ENCODE measurements at places on chromosomes 6 and 20. TPM values are rescaled to one million over a fixed set of nuclear protein-coding genes. Genes with fewer than 3 reads are reported as not detected.

DNA sequence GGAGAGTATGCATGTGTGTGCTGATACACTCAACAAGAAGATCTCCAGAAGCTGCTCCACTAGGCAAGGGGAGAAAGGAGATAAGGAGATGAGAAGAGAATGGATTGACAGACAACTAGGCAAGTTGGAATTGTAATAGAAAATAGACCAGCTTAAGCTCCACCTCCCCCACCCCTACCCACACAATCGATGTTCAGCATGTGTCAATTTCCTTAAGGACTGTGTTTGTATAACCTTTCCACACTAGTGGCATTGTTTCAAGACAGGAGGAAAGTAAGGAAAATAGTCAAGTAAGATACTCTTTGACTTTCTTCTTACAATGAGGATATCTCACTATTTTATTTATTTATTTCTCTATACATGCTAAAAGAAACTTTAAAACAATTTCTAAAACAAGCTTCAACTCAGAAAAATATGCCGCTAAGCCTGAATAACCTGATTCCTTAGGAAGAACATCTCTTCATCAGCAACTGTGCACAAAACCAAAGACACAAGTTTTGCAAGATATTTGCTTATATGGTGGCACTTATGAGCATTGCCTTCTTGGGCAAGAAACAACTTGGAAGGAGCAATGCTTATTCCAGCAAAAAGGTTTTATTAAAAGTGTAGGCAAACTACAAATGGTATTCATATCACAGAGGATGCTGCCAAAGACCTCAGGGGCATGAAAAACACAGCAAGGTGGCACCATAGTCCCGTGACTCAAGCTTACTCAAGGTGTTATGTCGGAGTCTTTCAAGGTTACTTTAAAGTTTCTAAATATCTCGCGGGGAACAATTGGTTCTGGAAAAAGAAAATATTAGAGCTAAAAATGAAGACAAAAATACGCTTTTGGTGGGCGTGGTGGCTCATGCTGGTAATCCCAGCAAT, 249.1 kb downstream of the COL12A1 start:
- no peak overlapping the region for H3K27ac ChIP-seq
- no peaks in the 10 kb centered on the region for H3K4me1 ChIP-seq
- H3K36me3 ChIP-seq, result no peaks in the 10 kb centered on the region
- no peak for DNase-seq
- no peak overlapping the region for H3K4me3 ChIP-seq
- H3K27me3 ChIP-seq, result no peaks in the 10 kb centered on the region

- H3K4me3 ChIP-seq, result no peak overlapping the region
- H3K36me3 ChIP-seq, result no peaks in the 10 kb centered on the region
- DNase-seq, result no peak
- H3K27ac ChIP-seq, result no peak overlapping the region
- H3K27me3 ChIP-seq, result no peaks in the 10 kb centered on the region
These were observed 1216.2 kb upstream of the CITED2 start for GRCh38 chr6:140590641-140591040.

DNA sequence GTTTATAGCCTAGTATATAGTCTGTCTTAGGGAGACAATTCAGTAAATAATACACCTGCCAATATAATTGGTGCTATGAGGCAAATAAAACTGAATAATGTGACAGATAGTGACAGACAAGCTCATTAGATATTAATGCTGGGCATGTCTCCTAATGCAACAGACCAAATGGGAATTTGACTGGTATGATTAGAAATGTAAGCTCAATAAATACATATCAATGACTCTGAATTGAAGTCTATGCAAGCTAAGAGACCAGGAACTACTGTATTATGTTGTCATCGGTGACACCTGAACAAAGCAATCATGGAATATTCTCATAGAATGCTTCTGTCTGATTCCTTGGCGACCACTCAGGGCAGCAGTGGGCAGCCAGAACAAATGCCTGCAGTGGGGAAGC, 2.5 kb upstream of the SNX3 start:
- no peak for DNase-seq
- no peak overlapping the region for H3K4me3 ChIP-seq

DNA sequence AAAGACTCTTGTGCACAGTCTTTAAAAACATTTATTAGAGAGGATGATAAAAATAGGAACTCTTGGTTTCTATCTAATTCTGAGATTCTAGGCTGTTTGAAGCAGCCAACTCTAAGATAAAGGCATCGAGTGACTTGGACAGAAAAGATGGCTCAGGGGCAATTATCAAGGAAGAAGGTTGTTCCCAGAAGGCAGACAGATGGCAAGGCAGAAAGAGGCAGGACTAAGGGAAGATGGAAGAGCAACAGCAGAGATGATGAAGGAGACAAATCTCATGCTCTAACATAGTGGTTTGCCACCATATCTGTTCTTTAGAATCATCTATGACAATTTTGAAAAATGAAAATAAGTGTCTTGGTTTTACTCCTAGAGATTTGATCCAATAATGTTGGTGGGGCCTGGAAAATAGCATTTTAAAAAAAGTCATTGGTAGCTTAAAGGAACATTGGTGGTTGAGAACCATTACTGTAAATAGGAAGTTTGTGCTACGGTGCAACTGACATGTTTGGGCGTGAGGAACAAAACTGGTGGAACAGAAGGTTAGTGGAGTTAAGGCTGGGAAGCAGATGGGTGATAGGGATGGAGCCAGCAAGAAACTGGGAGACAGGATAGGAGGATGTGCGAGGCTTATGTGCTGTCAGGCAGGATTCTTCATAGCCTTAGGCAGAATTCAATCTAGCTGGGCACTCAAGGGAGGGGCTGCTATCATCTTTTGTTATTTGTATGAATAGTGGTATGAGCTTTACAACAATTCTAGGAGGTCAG, 751.1 kb downstream of the DHX35 start:
- no peak overlapping the region for H3K27ac ChIP-seq
- no peaks in the 10 kb centered on the region for H3K27me3 ChIP-seq
- no peaks in the 10 kb centered on the region for H3K4me1 ChIP-seq
- no peak for DNase-seq

DNA sequence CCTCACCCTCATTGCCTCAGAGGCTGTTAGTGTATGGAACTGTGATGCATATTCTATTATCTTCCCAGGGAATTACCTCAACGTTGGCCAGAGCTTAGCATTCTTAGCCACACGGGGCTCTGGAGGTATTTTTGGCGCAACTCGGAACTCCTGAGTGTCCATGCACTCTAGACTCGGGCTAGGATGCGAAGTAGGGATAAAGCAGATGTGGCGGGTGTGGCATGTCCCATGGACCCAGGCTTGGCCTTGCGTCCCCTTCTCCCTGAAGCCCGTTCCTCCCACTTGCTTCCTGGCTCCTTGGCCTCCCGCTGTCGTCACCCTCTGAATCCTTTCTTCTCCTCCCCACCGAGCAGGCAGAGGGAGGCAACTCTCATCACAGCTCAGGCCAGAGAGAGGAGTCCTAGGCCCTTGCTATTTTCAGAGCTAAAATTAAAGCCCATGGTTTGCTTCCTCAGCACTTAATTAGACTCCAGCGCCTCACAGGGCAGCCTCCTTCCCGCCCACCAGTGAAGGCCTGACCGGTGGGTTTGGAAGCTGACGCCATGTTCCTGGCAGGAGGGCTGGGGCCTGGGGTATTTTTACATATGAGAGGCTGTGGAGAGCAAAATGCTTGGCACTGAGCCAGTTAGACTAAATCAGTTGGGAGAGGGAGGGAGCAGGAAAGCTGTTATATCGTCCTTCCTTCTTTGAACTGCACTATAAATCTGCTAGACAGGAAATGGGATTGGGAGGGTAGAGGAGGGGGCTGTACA, 138.7 kb downstream of the FOXO3 start:
- DNase-seq, result no peak
- H3K36me3 ChIP-seq, result no peaks in the 10 kb centered on the region
- H3K4me3 ChIP-seq, result no peak overlapping the region
- H3K27ac ChIP-seq, result no peak overlapping the region

Gene MCCD1
- total RNA-seq, result not detected

Gene OR2H2
- total RNA-seq, result not detected

Gene SIRPD
- not detected for total RNA-seq

Gene KIFC1
- total RNA-seq, result 4.2 TPM

Data from astrocyte (in vitro differentiated cells and primary cell).